ENCODE measurements at places on chromosomes 5 and 9. TPM values are rescaled to one million over a fixed set of nuclear protein-coding genes. Genes with fewer than 3 reads are reported as not detected.

GRCh38 chr9:20670395-20670794 is 13.7 kb upstream of the FOCAD start:
- no peak for DNase-seq

ADCY2 gene
- not detected for total RNA-seq

HTR4 gene
- not detected for total RNA-seq

FOXD4 gene
- total RNA-seq = not detected

TMEFF1 gene
- 0.43 TPM for total RNA-seq

PHPT1 gene
- total RNA-seq = 84.6 TPM

GRCh38 chr5:2192496-2192895 is 309.8 kb upstream of the IRX4 start:
- DNase-seq = no peak

DNA sequence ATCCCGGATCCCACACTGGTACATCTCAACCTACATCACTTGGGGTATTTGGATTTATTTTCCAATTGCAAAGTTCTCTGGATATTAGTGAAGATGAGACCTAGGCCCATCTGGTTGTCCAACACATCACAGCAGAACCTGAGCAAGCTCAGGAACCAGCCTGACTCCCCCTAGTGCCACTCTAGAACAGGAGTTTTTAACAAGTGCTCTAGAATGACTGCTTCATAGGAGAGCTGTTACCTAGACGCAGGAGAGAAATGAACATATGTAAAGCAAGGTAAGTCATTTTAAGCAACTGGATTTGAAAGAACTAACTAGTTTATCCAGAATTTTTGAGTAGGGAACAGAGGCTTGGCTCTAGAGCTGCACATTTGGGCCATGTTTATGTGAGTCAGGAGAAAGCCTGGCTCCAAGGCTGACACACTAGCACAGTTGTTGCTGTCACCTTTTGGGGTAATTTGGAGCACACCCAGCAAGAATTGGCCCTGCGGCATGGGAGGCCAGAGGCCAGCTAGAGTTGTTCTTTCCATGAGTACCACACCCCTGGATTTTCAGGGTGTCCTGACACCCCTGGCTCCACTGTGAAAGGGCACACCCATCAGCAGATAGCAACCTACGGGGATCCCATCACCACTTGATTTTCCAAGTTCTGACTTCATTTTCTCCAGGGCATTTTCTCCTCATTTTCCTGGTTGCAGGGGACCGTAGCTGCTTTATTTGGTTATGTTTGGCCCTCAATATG is 110.9 kb upstream of the LPAR1 start:
- peak; percentile 45 for DNase-seq

- peak; percentile 72 for DNase-seq
Measured at GRCh38 chr5:74386571-74387334, 253.8 kb downstream of the ENC1 start.

RGS7BP gene
- total RNA-seq = 0.11 TPM

GRCh38 chr5:113029614-113030013 is 53.0 kb downstream of the DCP2 start:
- DNase-seq = peak; percentile 91

DNA sequence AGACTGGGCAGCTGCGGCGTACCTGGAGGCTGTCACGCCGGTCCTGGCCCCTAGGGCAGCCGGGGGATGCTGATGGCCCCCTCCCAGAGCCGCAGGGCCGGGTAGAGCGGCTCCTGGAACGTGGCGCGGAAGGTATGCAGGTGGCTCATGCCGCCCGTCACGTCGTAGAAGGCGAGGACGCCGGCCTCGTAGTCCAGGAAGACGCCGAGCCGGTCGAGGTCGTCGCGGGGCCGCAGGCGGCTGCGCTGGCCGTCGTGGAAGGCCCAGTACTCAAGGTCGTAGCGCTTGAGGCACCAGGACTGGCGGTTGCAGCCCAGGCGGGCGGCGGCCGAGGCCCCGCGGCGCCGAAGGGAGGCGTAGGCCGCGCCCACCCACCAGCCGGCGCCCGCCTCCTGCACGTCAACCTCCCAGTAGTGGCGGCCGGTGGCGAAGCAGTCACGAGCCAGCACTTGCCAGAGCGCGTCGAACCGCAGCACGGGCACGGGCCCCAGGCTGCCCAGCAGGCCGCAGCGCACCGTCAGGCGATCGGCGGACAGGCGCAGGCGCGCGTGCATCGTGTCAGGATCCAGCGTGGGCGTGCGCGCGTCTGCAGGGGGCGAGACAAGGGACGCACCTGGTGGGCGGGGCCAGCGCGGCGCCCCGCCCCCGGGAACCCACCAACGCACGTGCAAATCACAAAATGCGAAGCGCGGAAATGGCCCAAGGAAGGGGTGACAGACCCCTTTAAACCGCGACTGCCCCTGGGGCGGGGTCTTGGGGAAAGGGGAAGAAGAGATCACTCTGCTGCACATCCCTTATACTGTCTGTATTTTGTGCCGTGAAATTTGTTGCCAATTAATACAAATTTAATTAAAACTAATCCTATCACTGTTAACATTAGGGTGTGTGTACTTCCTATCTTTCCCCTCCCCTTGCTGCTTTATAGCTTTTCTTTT is 31.2 kb downstream of the NANS start:
- peak; percentile 81 for DNase-seq

GRCh38 chr5:154300207-154300883 is 109.8 kb downstream of the GALNT10 start:
- DNase-seq = no peak

DNA sequence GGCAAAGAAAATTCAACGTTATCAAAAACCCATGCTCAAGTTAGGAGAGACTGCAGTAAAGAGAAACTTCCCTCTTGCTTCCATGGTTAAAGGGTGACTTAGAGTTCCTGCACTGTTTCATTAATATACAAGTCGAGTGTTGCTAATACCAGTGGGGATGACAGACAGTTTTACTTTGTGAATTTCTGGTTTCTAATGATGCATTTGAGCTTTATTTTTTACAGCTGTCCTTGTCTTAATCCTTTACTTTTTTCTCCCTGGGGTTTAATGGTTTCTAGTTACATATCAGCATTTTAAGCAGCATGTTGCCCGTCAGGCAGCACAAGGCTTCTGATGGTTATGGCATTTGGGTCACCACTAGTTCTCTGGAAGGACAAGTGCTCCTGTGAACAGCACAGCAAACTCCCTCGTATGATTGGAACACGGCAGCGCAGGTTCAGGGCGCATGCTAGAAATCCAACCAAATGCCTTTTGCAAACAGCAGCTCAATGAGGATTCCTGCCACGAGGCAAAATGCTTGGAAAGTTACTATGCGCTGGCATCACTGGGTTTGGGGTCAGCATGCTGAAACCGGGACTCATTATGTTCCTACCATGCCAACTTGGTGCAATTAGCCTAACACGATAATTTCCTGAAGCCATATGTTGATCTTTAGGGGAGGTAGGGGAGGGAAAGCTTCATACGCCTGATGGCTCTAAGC is 463.8 kb downstream of the BNC2 start:
- no peak for DNase-seq

DNA sequence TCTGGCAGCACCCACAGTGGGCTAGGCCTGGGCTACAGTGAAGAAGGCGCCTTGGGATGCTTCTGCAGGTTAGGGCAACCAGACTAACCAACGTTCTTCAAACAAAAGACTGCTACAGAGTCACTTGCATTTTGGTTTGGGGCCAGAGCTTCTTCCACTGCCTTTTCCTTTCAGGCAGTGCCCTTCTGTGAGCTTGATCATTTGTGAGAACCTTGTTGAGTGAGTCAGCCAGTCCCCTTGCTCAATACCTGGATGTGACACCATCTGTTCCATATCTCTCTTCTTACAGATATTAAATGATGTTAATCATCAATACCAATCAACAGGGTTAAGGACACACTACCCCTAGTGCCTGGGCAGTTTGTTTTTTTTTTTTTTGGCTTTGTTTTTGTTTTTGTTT is 46.5 kb upstream of the VDAC1 start:
- peak; percentile 64 for DNase-seq

DNA sequence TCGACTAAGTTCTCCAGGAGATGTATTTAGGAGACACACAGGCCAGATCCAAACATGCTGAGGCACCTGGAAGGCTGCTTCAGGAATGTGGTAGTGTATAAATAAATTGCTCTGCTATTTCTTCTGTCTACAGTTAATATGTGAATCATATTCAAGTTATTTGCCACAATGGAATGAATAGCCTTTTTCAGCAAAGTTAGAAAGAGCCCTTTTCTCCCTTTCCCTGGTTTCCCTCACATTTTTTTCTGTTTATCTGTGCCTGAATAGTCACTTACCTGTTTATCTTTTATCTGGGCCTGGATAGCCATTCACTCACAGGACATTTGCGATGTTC is 44.1 kb upstream of the CLINT1 start:
- DNase-seq = peak; percentile 21

DNA sequence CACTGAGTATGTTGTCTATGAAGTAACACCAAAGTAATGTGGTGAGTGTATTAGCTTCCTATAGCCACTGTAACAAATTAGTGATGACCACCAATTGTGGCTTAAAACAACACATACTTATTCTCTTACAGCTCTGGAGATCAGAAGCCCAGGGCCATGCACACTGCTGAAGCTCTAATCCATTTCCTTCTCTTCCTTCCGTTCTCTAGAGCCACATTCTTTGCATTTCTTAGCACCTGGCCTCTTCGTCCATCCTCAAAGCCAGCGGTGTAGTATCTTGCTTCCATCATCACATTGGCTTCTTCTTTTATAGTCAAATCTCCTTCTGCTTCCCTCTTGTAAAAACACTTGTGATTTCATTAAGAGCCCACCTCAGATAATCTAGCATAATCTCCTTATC is 230.3 kb upstream of the RFX3 start:
- no peak for DNase-seq

- DNase-seq = peak; percentile 93
Measured at GRCh38 chr9:110650261-110650660, 18.3 kb upstream of the MUSK start.

- peak; percentile 60 for DNase-seq
Measured at GRCh38 chr9:120946259-120946658, 19.7 kb upstream of the TRAF1 start.

DNA sequence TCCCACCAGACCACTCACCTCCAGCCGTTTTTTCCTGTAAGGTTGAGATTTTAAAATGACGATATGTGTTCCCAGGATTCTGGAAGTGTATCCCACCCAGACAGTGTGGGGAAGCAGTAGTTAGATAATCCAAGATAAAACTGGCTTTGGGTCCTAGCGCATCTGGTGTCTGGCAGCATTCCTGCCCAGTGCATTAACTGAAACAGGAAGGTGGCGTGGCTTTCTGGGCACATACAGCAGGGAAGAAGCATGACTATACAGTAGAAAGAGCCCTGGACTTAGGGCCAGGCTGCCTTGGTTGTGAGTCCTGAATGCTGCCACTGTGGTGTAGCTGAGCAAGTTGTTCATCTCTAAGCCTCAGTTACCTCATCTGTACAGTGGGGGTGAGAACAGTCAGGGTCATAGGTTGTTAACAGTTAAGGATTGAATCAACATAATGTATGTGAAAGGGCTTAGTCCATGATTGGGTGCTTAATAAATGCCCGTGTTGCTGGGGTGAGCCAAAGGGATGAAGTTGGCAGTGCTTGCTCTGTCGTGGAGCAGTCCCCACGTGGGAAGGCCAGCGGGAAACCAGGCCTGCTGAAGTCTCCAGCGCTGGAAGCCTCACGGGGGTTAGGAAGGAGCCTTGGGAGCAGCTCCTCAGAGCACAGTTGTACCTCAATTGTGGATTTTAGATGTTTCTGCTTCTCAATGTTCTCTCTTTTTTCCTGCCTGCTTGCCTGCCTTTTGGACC is 18.0 kb downstream of the CLTA start:
- peak; percentile 74 for DNase-seq

SHC3 gene
- total RNA-seq = 0.63 TPM

PSAT1 gene
- total RNA-seq = 376 TPM

DNA sequence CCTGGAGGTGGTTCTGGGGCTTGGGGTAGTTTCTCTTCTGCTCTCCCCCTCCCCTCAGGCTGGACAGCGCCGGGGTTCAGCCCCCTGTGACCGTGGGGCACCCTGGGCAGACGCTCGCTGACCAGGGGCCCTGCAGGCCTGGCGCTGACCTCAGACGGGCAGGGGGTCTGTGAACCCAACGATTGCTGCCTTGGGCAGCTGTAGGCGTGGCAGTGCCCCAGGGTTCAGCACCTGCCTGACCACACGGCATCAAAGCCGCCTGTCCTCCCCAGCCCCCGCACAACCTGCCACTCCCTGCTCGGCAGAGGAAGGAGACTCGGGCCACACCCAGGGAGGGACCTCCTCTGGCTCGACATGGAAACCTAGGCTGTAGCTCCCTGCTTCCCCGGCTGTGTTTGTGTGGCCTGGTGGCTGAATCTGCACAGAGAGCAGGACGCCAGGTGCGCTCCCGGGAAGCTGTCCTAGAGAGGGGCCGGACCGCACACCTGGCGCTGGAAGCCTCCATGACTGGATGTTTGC is 12.2 kb downstream of the LCN12 start:
- no peak for DNase-seq

- peak; percentile 68 for DNase-seq
Measured at GRCh38 chr5:1670351-1670750, 129.3 kb downstream of the MRPL36 start.

DNA sequence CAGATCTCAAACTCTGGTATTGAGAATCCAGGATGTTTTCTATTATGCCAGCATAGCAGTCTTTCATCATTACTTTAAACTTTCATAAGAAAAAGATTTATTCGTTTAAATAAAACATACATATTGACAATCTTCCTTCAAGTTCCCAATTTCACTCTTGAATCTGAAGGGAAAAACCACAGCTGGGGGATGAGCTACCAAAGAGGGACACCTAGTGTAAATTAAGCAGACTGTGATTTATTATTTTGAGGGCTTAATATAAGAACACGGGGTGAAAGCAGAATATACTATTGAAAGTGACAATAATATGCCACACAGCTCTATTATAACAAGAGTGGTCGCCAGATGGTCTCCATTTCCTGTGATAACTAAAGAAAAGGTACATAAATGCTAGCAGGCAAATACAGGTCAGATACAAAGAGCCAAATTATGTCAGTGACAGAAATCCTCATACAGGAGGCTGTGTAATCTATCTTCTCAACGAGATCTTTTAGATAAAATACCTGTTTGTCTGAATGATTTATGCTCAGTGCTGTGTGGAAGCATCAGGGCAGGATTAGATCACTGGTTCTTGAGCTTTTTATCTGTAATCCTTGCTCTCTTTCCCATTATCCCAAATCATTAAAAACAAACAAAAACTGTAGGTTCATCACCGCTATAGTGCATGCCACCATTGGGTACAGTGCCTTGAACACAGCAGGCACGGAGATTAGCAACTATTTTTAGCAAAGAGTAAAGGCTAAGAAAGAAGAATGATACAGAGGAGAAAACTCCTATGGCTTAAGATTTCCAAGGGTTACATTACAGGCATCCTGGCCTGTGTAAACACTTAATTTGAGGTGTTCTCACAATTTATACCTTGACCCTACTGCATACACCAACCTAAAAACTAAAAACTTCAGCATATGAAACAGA is 116.6 kb downstream of the DROSHA start:
- DNase-seq = peak; percentile 13

Measured in GM23248 (cell line).